ENCODE measurements at places on chromosomes 7 and 10.

- DNase-seq: no peak
Measured at GRCh38 chr10:95187617-95188016, 6.4 kb upstream of the ACSM6 start.

GRCh38 chr7:18975689-18976280 lies 141.7 kb downstream of the TWIST1 start:
- DNase-seq: no peak

GRCh38 chr7:134632937-134633540 lies 13.6 kb upstream of the BPGM start:
- DNase-seq: no peak

GRCh38 chr10:76234499-76235226 lies 803.2 kb downstream of the LRMDA start:
- no peak for DNase-seq

- no peak for DNase-seq
Measured at GRCh38 chr7:85103962-85104361, 82.9 kb downstream of the SEMA3D start.
